ENCODE measurements at places on chromosomes 16 and 17.

- DNase-seq: no peak
Observed at GRCh38 chr17:56806949-56807348, 26.8 kb downstream of the C17orf67 start.

GRCh38 chr17:35404360-35404759, 27.9 kb downstream of the SLFN12 start:
- DNase-seq: no peak

DNA sequence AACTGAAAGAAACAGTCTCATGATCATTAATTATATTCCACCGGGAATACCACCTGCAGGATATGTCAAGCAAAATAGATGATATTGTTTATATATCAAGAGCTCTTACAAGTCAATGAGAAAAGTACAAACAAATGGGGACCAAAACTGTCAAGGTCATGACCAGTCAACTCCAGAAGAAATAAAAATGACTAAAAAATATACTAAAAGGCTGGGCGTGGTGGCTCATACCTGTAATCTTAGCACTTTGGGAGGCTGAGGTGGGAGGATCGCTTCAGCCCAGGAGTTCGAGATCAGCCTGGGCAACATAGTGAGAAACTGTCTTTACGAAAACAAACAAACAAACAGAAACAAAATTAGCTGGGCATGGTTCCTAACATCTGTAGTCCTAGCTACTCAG, 49.8 kb upstream of the SCNN1B start:
- no peak for DNase-seq

DNA sequence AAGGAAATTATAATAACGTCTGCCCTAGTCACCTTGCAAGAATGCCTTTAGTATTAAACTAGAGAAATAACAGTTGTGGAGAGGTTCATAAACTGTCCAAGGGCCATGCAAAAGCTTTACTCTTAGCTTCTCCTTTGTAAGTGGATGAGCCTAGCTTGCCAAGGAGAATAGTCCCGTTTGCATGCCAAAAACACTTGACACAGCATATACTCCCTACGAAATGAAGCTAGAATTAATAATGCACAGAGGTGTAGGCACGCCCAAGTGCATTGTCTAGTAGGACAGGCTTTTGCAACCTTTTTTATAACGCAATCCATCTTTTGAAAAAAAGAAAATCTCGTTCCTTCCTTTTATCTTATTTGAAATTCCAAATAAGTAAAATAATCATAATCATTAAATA, 12.8 kb upstream of the CDRT4 start:
- no peak for DNase-seq

DNA sequence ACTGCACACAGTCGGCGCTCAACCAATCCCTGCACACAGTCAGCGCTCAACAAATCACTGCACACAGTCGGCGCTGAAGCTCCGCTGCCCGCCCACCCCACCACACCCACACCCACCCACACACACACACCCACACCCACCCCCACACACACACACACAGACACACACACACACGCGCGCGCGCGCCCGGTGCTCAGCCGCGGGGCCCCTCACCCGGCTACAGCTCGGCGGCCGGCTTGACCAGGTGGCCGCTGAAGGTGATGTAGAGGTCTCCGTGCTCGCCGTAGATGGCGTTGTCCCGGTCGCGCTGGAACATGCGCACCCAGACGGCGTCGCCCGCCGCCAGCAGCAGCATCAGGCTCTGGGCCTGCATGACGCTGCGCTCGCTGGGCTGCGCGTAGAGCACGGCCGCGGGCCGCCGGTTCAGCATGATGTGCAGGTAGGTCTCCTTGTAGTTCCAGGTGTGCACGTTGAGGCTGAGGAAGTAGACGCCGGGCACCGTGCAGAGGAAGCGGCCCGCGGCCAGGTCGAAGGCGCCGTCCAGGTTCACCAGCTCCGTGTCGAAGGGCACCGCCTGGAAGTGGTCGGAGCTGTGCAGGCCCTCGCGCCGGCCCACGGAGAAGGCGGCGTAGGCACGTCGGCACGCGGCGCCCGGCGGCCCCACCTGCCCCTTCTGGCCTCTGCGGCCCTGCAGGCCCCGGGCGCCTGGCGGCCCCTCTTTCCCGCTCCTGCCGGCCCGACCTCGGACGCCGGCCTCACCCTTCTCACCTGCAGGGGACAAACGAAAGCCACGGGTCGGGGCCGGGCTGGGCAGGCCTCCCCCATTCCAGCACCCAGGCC, 2.5 kb downstream of the C1QTNF8 start:
- peak; percentile 54 for DNase-seq

GRCh38 chr16:64321881-64322280, 800.0 kb downstream of the CDH11 start:
- no peak for DNase-seq

- DNase-seq: no peak
Observed at GRCh38 chr17:61316633-61317032, 83.0 kb upstream of the TBX2 start.

- no peak for DNase-seq
Observed at GRCh38 chr16:78446992-78447563, 347.6 kb downstream of the WWOX start.

DNA sequence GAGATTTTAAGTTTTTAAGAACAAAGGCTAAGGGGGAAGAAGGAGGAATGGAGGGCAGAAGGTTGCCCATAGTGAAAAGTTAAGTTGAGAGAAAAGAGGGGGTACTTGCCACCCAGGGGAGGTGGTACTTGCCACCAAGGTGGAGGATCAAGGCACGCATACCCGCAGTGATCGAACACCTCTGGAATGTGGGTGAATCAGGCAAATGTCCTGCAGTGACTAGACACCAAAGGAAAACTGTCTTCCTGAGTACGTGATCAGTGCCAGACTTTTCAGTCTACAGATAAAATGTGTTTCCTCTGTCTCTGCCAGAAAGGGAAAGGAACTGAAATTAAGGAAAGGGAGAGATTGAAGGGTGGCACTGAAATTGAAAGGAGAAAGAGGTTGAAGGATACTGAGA, 2285.3 kb downstream of the TP53TG3F start:
- no peak for DNase-seq

- peak; percentile 61 for DNase-seq
Observed at GRCh38 chr16:75550211-75550662, 5.8 kb downstream of the TMEM231 start.

GRCh38 chr16:2480948-2481347, 6.0 kb downstream of the TBC1D24 start:
- no peak for DNase-seq

DNA sequence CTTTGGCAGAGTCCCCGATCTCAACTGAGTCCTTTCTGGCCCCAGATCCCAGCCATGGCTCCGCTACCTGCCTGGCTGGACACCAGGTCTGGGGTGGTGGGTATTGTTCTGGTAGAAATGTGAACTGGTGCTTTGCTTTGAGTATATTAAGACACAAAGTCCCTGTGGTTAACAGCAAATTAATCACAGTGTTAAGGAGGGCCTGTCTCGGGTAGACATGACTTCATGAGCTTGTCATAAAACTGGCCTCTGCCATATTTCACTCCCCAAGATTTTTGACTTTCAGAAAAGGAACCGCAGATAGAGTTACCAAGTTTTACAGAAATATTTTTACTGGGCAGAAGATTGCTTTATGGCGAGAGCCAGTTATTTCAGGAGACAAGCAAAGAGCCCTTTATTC, 19.5 kb downstream of the NKD1 start:
- DNase-seq: no peak

GRCh38 chr16:72427783-72428331, 255.9 kb upstream of the PMFBP1 start:
- DNase-seq: no peak

DNA sequence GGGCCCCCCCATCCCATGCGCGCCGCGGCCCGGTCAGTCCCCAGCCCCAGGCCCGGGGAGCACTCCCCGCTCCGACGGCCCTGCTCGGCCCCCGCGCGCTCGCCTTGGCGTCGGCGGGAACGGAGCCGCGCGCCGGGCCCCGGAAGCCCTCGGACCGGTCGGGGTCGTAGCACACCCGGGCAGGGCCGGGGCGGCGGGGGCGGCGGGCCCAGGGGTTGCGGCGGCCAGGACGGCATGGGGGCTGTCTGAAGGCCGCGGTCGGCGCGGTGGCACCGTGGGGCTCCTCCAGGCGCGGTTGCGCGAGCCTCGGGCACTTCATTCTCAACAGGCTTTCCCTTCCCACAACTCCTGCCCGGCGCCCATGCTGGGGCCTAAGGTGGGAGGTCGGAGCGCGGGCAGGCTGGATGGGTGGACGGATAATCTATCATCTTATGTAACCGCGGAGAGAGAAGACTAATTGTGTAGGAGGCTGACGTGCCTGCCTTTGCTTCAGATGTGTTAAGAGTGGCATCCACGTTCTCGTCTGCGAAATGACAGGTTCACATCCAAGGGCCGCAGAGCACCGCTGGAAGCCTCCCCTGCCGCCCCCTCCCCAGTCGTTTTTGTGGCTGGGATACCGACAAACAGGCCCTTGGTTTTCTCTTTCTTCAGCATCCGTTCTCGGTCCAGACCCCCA, 708 bp downstream of the BAIAP2 start:
- peak; percentile 20 for DNase-seq

DNA sequence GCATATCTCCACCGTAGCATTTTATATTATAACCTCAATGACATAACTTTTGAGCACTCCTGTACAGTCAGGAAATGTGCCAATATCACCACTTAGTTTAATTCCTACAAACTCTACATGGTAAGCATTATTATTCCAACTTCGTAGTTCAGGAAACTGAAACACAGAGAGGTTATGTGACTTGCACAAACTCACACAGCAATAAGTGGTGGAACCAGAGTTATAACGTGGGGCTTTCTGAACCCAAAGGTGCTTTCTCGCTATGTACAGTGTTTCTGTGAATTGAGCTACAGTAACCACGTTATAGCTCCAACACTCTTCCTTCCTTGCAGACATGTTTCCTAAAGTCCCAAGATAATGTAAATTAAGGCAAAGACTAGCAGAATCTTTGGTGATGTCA, 330.2 kb downstream of the GRIN2A start:
- DNase-seq: no peak

- DNase-seq: no peak
Observed at GRCh38 chr16:24989494-24989893, 25.7 kb downstream of the ARHGAP17 start.

GRCh38 chr16:1492923-1493745, at the start of gene TELO2:
Gene TELO2 (plus strand): TSS chr16:1493360. CDS start chr16:1494282, 922 bp downstream.
- peak; percentile 84 for DNase-seq

- DNase-seq: no peak
Observed at GRCh38 chr16:48955837-48956236, 325.8 kb downstream of the CBLN1 start.

- no peak for DNase-seq
Observed at GRCh38 chr17:57340160-57340981, 84.0 kb downstream of the MSI2 start.

DNA sequence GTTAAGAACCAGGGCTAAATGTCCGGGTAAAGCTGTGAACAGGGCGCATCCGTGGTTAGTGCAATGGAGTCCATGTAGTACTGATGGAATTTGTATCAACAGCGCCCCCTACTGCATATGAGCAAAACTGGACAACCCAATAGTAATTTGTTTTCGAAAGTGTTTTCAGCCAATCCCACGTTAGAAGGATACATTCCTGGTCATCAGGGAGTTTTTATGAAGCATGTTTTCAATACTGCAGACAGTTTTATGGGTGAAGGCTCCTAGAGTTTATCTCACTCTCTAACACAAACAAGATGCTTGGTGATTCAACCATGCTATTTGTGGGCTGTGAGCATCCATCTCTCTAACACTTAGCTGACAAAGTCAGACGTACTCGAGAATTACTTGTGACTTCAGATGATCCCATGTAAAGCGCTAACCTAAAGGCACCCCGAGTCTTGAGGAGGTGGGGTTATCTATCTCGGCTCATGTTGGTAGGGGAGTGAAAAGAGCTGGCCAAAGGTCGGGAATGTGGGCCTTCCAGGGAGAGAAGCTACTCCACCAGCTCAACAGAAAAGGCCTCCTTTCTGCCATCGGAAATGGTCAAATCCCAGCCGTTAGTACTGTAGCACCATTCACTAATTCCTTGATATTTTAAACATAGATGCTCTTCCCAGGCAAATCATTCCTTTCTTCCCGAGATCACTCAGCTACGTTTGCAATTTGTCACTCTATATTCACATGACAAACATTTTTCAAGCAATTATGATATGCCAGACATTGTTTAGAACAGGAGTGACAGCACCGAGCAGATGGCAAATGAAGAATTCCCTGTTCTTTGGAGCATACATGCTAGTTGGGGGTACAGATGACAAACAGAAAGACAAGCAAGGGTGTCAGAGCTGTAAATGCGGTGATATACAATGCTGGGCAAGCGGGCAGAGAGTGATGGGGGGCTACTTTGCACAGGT, 46.9 kb upstream of the HNF1B start:
- peak; percentile 27 for DNase-seq

DNA sequence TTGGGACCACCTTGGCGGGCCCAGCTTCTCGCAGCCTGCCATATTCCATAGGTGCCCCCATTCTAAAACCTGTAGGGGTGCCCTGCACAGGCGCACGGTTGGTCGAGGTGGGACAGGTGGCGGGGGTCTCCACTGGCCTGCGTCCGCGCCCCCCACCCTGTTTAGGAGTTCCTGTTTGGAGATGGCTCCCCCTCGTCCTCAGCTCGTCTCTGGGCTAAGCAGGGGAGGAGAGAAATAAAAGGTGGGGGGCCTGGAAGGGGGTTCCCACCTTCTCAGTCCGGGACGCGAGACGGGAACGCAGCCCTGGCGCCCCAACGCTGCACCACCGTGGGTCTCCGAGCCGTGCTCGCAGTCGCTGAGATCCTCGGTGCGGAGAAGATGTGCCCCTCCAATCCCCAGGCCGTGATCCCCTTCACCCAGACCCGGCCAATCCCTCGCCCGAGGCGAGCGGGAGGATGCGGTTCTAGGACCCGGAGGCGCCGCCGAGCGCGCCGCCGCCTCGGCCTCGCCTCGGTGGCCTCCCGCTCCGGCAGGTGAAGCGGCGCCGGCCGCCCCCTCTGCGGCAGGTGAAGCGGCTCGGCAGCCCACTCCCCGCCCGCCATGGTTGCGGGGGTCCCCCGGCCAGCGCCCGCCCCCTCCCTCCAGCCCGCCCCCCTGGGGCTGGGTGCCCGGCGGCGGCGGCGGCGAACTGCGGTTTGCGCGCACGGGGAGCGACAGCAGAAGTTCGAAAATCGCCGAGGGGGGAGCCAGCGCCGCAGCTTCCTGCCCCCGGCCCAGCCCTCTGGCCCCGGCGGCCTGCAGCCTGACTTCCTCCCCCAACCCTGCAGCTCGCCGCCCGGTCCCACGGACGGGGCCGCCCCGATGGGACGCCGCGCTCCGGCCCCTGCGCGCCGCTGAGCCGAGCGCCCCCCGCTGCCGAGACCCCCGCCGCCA, at the start of gene FMNL1:
Gene FMNL1 (plus strand): TSS at position 805 of the 933 bp plus-strand sequence. CDS start 240 bp downstream, outside the sequence.
- DNase-seq: no peak

DNA sequence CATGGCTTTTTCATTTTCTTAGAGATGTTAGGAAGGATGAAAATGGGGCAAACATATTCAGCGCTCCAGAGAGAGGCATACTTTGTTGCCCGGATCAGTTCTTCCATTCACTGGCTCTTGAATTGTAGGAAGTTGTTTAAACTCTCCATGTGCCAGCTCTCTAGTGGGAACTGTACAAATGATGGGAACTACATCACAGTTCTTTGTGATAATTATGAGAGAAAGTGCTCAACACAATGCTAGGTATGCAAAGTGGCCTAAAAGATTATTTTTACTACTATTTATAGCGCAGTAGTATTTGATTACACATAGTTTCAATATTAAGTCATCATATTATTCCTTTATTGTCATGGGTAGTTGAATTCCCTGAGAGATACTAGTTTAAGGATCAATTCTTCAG, 268.5 kb downstream of the RBFOX1 start:
- DNase-seq: no peak

- no peak for DNase-seq
Observed at GRCh38 chr17:17515934-17516930, 20.0 kb upstream of the RASD1 start.

GRCh38 chr17:19009970-19010369, 5.4 kb upstream of the FAM83G start:
- no peak for DNase-seq
